Activated CD4-positive, alpha-beta T cell treated with anti-CD3 and anti-CD28 coated beads for 4 hours (primary cell): ENCODE measurements at places on chromosomes 7 and 10.

DNA sequence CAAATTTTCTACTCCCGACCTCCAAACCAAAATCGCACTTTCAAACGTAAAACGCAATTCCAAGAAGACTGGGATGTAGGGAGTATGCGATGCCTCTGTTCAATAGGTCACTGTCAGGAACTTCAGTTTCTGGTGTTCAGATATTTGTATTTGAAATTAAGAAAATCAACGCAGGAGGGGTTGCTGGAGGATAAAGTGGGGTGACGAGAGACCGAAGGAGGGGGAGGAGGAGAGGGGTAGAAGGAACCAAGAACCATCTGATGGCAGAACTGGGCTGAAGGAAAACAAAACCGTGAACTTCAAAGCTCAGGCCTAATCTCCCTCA is 293.8 kb upstream of the NFE2L3 start:
- no peak for DNase-seq

GRCh38 chr10:58921421-58921855 is 255.0 kb upstream of the PHYHIPL start:
- no peak for DNase-seq

GRCh38 chr10:84537447-84537931 is 209.1 kb downstream of the CCSER2 start:
- peak; percentile 28 for DNase-seq

- no peak for DNase-seq
Measured at GRCh38 chr10:3452173-3452626, 279.6 kb upstream of the PITRM1 start.

GRCh38 chr10:113438652-113439051 is 114.2 kb upstream of the HABP2 start:
- no peak for DNase-seq

DNA sequence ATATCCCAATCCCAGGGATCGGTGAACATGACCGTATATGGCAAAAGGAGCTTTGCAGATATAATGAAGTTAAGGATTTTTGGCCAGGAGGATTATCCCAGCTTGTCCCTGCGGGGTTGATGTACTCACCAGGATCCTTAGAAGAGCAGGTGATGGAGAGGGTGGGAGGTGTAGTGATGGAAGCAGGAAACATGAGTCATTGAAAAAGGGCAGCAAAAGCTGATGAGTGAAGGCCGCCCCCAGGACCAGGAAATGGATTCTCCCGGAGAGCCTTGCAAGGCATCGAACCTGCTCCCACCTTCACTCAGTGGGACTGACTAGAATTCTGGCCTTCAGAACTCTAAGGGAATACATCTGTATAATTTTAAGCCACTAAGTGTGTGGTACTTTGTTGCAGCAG is 5.2 kb upstream of the NUPR2 start:
- DNase-seq: no peak

DNA sequence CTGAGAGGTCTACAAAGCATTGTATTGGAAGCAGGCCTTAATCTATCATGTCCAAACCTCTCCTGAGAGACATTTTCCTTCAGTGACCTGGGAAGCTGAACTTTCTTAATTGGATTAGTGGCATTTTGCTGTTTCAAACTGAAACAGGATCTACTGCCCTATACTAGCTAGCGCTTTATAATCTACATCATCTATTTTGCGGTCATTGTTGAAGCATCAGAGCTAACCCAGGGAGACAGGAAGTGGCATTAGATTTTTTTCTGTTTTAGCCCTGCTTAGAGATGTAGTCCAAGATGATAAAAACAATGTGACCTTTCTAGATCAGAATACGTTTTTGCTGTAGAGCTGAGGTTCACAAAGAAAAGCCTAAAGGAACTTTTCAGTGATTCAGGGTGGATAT is 147.4 kb upstream of the AGR3 start:
- no peak for DNase-seq

- DNase-seq: no peak
Measured at GRCh38 chr10:16519250-16519907, 2.3 kb downstream of the C1QL3 start.

DNA sequence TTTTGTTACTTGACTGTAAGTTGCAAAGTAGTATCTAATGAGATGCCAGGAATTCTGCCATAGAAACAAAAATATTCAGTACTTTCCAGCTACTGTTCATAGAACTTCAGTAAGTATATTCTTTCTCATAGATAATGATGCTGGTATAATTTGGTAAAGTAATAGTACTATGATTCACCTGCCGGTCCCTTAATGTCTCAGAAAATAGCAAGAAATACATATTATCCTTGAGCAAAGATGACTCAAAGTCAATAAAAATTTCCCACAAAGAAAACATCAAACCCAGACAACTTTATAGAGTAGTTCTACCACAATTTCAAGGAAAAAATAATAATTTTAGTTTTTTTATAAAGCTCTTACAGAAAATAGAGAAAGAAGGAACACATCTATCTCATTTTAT is 105.4 kb downstream of the EPDR1 start:
- no peak for DNase-seq

DNA sequence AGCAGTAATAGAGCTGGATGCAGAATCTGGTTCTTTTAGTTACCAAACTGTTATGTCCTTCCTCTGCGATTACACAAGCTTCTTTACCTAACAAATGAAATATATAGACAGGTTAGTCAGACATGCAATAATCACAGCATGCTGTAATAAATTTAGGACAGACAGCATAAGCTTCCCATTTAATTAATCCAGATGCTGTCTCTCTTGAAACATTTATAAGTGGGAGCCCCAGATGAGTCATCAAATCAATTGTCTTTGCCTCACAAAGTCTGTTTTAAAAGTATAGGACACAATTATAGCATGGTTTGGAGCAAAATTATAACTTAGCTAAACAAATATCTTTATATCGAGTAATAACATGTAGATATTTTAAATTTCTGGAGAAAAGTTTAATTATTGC is 1.6 kb downstream of the CDNF start:
- no peak for DNase-seq

- no peak for DNase-seq
Measured at GRCh38 chr7:134856091-134856490, 76.7 kb downstream of the CALD1 start.

GRCh38 chr7:41977151-41977651 is 259.8 kb downstream of the GLI3 start:
- no peak for DNase-seq

DNA sequence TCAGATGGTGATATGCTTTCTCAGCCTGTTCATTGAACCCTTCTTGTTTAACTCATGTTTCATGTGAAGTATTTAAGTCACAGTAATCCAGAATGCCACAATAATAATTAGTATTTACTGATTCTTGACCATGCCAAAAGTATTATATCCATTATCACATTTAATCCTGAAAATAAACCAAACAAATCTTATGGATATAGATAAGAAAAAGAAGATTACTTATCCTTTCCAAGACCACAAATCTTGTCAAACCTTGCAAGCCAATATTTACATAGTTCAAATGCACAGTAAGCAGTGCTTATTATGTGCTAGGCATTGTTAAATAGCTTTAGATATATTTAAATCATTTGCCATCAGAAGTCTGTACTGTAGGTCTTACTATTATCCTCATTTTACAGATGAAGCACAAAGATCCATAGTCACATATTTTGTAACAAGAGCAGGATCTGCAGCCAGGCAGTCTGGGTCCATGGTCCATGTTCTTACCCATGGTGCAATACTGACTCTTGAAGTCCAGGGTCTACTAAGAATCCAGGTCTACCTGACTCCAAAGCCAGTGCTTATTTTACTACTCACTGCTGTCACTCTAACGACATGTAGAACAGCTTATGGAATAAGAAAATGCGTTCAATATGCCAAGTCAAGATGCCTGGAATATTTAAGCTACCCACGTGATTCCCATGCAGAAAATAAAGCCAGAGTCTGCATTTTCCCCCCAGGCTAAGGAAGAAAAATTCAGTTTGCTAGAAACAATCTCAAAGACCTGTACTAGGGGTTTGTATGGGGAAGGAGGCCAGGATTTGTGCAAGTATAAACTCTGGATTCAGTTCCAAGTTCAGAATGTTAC is 984.8 kb upstream of the LRRTM3 start:
- DNase-seq: no peak

DNA sequence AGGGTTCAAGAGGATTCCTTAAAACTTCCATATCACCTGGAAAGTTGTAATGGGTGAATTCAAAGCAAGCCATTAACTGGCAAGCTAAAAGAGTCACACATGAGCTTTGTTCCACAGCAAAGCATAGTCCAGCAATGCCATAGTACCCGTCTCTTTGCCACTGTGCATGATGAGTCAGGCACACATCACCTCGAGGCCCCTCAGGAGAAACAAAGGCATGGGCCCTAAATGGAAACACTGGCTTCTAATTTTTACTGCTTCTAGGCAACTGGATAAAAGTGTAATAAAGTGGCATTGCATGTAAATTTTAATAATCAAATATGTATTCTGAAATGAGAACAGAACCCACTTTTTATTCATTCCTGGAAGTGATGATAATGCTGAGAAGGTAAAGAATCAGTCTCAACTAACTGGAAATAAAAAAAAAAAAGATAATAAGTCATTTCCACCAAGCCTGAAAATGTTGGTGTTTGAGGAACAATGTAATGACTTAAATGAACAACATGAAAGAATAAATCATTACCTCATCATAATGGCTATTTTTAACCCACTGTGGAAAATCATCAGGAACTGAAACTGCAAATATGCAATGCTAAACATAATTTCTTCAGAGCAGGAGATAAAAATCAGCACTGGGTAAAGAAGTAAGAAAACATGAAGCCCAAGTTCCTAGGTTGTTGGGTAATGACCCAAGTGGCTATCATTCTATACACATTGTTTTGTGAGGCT is 104.9 kb downstream of the CDK6 start:
- DNase-seq: no peak

DNA sequence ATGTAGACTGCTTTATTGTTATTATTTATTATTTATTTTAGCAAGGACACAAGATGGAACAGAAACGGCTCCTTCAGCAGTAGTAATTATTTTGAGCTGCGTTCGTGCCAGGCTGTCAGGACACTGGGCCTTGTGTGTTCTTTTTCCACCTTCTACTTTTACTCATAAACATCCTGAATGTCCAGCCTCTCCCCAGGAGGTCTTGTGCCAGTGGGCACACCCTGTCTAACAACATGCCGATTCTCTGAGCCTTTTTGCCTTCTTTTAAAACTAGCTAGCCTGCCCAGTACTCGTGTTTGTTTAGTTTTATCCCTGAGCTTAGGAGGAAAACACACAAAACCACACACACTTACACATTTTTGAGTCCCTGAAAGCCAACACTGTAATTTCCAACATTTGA is 1.2 kb downstream of the SCIN start:
- DNase-seq: no peak

- DNase-seq: no peak
Measured at GRCh38 chr7:54738737-54739136, 20.3 kb downstream of the SEC61G start.

DNA sequence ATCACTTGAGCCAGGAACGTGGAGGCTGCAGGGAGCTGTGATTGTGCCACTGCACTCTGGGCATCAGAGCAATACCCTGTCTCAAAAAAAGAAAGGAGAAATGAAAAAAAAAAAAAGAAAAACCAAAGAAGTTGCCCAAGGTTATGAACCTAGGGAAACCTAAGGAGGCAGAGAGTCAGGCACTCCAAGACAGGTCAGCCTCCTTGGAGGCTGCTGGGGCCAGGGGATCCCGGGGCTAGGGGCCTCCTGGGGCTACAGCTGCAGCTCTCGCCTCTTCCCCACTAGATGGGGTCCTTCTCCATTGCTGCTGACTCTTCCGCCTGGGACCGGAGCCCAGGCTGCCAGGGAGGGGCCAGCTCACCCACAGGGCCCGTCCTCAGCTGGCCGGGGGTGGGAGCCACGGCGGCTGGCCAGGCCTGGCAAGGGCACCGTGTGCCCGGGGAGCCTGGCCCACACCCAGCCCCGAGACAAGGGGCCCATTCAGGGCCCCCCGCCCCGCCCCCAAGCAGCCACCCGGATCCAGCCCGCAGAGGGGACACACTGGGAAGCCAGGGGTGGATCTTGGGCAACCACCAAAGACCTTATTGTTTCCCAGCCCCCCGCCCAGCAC is 1.7 kb upstream of the SPACDR start:
- no peak for DNase-seq

DNA sequence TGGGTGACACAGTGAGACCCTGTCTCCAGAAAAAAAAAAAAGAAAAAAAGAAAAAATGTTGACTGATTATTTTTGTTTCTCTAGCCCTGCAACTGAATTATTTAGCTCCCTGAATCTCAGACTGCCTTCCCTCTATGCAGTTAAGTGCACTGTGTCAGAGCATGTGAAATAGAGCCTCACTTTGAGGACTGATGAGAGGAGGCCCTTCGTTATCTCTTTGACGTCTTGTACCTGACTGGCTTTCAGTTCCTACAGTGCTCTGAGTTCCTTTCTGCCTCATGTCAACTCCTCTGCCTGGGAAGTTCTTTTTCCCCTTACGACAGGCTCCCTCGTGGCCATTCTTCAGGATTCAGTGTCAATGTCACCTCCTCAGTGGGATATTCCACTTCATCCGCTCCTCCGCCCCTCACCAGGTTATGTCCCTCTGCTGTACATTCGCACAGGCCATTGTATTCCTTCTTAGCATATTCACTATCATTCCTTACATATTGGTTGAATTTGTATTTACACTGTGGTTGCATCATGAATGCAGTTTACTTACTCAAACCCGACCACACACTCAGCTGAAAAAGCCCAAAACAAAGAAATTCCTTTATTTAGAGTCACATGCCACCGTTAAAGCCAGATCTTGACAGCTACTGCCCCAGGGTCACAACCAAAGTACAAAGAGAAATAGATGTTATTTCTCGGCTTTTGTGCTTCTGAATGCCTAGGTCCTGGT is 18.1 kb upstream of the CAMK2G start:
- no peak for DNase-seq

DNA sequence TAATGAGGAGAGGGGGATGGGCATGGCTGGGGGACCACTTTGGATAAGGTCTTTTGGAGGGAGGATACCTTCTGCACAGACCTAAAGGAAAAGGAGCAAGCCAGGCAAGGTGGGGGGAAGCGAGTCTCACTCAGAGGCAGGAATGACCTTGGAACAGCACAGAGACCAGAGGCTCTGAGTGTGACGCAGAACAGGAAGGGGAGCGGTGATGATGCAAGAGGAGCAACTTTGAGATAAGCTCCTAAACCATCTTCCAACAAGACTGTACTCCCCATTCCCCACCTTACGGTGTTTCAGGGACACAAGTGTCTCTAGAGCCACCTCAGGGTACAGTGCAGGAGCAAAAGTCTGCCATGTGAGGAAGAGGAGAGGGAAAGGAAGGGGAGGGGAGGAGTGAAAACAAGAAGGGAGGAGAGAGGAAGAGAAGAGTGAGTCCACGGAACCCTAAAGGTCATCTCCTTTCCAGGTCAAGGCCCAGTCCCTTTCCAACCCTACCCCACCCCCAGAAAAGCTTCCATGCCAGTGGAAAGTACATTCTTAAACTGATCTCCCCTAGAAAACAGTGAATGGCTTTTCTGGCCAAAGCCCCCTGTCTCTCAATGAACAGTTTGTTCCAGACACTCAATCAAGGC is 54.1 kb downstream of the JAZF1 start:
- no peak for DNase-seq

GRCh38 chr10:8088504-8088903 is 34.0 kb downstream of the GATA3 start:
- DNase-seq: peak; percentile 14

DNA sequence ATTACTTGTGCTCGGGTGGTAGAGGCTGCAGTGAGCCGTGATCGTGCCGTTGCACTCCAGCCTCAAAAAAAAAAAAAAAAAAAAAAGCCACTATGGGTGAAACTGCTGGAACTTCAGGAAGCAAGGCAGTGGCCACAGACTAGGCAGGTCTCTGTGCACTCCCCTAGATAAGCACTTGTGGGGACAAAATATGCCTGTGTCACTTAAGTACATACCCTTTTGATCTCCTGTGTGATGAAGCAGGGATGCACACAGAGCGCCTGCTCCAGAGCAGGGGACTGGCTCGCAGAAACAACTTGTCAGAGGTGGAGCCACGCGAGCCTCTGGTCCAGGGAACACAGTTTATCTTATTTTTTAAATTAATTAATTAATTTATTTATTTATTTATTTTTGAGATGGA is 42.9 kb upstream of the PSAP start:
- DNase-seq: no peak
